ENCODE measurements at places on chromosomes 2 and 18.

DNA sequence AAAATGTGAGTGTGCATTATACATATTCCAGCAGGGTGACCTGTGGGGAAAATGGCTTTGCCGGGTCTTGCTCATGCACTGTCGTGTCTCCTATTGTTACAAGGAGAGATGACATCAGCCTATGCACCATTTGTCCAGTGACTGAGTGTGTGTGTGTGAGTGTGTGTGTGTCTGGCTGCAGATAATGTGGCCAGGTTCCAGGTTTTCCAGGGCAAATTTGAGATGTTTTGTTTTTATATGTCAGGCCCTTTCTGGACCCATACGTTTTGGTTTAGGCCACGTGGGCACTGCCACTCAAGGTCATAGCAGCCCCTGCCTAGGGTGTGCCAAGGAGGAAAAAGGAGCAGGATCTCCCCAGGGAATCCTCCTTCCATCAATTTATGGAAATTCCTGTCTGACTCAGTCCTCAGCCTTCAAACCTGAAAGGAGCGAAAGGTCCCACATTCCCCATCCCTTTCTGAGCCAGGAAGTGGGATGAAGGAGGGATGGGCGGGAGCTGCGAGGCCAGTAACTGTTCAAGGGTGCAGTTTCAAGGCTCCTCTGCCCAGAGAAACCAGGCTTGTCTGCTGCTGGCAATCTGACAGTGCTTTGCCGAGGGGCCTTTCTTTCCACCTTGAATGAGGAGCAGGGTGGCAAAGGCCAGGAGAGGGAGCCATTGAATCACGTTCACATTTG lies 93.0 kb upstream of the SMAD2 start:
- DNase-seq = peak; percentile 72

DNA sequence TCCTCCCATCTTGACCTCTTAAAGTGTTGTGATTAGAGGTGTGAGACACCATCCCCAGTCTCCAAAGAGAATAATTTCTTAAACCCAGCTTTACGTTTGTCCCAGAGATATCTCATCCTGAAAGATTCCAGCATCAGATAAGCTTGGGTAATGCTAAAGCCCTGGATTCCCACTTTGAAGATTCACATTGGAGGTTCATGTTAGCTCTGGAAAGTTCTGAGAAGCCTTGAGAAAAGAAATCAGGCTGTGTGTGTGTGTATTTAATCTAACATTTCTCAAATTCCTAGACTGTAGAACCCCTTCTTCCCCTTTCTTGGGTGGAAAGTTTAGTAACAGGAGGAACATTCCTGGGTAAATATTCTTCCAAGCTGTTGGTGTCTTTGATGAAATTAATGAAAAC lies 18.0 kb downstream of the ZNF532 start:
- DNase-seq = no peak

DNA sequence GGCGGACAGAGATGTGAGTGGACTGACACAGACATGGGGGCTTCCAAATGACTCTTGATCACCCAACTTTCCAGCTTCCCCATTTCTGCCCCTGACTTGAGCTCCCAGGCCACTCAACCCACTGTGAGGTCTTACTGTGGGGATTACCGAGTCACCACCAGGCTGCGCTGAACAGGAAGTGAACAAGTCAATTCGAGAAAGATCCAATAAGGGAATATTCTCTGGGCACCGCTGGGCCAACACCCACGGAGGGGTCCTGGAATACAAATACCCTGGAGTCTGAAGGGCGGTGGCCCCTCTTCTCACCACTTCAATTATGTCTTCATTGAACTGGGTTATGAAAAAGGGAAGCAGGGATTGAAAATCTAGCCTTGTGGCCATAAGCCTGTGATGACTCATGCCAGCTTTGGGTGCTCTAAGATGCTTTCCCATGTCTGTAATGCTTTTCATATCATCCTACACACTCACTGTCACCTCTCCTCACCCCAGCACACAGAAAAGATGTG lies 37.7 kb downstream of the BCL11A start:
- DNase-seq = no peak

DNA sequence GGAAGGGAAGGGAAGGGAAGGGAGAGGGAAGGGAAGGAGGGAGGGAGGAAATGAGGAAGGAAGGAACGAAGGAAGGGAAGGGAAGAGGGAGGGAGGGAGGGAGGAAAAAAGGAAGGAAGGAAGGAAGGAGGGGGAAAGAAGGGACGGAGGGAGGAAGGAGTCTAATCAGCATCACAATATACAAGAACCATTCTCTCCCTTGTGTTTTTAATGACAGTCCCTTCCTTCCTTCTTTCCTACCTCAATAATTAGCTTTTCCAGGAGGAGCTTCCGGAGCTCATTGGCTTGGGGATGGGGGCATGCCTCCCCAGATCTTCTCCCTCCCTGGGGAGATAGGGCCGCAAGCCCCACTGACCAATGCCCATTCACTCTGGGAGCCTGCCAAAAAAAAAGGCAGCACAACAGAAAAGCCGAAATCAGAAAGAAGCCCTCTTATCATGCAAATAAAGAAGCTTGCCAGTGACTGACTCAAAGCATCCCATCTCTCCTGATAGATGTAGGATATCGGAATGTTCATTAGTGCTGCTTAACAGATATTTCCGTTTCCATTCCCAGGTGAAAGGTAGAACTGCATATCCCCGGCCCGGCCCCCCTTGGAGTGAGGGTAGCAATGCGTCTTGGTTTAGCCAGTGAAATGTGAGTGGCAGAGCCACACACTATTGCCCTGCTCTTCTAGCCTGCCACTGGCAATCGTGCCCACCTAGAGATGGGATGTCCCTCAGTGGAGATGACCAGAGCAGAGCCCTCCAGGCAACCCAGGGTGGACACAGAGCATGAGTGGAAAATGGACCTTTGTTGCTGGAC lies 17.8 kb upstream of the SMAD7 start:
- DNase-seq = no peak

DNA sequence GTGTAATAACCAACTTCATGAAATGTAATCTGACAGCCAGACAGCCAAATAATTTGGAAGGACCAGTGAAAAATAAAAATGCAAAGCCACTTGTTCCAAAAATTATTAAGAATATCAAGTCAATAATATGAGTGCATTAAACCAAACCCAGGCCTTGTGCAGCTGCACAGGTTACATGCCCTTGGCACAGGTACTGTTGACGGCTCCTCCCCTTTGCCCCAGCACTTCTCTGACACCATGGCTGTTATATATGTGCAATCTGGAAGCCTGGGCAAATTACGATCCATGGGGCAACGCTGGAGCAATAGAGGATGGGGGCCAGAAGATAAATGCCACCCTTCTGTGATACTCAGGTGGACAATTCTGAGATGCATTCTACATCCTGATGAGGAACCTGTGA lies 68.9 kb downstream of the METTL4 start:
- DNase-seq = no peak

GRCh38 chr2:133835821-133836619 lies 267.8 kb upstream of the NCKAP5 start:
- DNase-seq = no peak

DNA sequence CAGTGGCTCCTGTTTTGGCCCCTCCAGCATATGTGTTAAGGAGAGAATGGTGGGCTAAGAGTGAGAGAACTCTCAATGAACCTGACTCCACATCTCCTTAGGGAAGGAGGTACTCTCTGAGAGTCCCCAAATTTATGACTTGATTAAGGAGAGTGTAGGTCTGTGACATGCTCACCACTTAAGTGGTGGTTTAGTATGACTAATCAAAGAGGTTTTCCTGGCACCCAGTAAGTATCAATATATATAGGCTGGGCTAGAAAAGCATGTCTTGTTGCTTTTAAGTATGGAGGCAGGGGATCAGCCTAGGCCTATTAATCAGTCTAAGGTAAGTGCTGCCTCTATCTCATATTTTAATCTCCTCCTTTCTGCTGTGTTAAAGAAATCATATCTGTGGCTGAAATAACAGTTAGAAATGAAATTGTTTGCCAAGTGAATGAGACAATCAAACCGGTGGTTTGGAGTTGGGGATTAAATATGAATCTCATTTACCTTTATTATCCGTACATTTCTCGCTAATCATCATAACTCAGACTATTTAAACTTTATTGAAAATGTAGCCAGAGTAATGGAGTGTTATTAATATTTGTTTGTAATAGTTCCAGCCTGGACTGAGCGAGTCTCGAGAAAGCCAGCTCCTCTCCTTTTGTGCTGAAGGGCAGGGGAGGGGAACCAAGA lies 107.7 kb upstream of the MEIS1 start:
- no peak for DNase-seq

DNA sequence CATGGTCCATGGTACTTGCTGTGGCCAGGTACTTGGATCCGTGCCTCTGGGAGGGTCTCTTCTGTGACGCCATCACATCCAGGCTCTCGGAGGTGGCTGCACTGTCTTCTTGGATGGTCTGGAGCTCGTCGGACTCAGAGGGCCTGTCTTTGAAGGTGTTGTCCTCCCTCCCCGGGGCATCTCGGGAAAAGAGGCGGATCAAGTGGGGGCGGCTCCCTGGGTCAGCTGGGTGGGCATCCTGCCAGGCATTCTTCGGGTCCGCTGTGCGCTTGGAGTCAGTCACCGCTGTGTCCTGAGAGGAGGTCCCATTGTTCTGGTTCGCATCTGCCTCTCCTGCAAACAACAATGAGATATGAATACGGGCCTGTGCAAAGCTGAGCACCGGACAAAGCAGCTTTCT lies 115.6 kb downstream of the MBP start:
- no peak for DNase-seq

DNA sequence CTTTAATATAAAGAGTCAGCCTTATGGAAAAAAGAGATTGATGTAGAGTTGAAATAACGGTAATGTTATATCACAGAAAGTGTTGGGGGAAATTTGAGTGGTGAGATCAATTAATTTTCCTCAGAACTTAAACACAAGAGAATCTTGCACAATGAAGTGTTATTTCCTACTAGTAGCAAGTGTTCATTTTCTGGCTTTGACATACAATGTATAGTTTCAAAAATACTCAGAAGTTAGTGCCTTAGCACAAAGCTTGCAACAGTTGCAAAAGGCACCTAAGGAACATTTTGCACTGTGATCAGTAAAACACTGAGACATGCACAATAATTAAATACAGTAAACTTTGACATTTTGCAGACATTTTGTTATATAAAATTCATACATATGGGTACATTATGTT lies 161.2 kb downstream of the CD226 start:
- no peak for DNase-seq

DNA sequence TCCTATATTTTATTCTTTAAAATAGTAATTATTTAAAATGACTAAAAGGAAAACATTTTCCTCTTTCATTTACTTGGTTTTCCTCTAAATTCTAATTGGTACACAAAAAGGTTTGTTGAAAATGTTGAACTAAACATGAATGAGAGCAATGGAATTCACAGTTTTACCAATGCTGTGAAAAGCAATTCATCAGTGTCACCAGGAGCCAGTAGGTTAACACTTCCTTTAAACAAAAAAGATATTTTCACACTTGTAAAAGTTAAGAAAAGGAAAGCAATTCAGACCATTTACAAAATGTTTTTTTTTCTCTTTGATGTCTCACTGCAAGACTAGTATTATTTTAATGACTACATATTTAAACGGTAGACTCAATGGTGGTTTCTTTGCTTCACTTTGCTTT lies 341.6 kb downstream of the RIT2 start:
- DNase-seq = no peak

- DNase-seq = no peak
Observed at GRCh38 chr2:46945671-46946070, 30.1 kb upstream of the MCFD2 start.

DNA sequence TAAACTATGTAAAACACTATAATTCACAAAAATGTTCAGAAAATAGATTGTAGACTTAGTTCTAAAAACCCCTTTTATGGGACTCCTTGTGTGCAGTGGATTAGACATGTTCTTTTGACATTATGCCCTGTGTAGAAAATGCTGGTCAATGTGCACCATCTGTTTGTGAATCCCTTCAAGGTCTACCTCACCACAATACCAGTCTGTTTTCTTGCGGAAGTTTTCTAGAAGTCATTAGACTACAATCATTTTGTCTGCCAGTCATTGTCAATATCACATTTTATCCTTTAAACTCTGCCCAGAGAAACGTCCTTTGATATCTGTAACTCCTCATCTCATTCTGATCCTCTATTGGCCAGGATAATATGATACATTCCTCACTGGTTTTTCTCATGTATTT lies 7.8 kb downstream of the ITGA4 start:
- DNase-seq = no peak

DNA sequence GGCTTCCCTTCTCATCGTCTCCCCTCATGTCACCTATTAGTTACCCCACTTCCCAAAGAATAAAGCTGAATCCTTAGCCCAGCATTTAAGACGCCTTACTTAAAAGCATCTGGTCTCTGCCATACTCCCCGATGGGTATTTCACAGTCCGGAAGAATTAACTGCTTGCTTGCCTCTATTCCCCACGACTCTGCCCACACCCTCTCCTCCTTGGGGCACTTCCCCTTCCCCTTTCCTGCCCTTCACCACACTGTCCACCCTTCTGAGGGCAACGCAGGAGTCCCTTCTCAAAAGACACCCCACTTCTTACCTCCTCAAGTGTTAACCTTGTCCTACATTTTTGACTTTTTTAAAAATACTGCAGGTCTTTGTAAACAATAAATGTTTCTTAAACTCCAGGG lies 60.1 kb upstream of the RMP24 start:
- no peak for DNase-seq

DNA sequence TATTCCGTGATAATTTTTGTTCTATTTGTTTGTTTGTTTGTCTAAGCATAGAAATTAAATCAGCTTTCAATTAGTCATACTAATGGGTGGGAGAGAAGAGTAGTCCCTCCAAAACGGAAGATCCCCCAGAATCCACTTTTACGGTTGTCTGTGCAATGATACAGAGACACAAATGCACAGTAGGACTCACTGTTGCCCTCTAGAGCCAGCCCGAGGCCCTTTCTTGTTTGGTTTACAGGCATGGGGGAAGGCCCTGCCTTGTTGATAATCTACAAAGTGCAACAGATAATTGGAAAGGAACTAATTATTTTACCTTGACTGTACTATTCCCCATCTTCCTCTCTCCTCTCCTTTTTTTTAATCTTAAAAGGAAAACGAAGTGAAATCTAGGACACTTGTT lies 121.1 kb downstream of the ACOXL start:
- DNase-seq = peak; percentile 19

GRCh38 chr2:67294218-67294617 lies 102.9 kb upstream of the ETAA1 start:
- no peak for DNase-seq

DNA sequence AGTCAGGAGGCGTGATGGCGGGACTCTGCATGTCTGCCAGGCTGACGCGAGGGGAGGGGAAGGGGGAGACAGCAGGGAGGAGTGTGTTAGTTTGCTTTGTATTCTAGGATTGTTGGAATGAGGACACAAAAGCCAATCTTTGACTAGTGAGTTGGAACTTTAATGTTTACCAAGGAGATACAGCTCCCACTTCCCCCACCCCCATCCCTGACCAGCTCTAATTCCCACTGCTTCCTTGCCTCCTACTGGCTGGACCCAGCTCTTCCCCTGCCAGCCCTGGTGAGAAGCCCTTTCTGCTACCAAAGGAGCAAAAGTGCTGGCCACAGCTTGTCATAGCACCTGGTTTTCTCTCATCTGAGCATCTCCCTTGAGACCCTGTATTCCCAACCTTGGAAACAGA lies 84.5 kb downstream of the CELF4 start:
- DNase-seq = no peak

DNA sequence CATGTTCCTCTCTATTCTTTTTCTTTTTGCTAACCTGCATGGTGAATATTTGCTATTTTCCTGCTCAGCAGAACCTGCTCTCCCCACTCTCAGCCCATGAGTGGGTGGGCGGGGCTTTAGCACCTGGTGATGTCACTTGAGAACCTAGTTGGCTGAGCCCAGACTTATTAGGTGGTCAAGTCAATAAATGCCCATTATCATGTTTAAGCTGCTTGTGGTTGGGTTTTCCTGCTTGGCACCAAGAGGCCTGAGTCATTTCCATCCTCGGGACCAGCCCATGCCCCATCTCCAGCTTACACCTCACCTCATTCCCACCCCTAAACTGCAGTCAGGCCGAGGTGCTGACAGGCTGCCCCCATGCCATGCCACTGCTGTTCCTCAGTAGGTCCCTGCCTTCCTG lies 226.6 kb downstream of the ANKRD30B start:
- no peak for DNase-seq
